ENCODE measurements at places on chromosomes 4 and X.
A peak's percentile ranks its signal among the peaks of the same experiment; 100 is the strongest.

GRCh38 chr4:128722911-128723310, 86.6 kb upstream of the JADE1 start:
- DNase-seq, result no peak

DNA sequence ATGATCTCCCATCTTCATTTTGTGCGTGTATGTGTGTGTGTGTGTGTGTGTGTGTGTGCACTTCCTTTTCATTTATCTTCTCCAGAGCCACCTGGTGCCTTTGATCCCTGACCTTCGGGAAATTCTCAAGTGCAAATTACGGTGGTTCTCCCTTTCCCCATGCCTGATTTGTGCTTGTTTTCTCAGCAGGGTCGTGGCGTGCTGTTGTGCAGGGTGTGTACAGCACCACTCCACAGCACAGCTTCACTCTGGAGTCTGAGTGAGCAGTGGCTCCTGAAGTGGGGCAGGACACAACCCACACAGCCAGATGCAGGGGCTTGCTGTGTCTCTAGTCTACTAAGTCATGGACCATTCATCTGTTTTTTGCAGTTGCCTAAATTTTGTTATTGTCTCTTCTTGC, 114.2 kb upstream of the TBC1D9 start:
- no peak for DNase-seq

- no peak for DNase-seq
Measured at GRCh38 chr4:124899997-124900396, 187.5 kb upstream of the ANKRD50 start.

DNA sequence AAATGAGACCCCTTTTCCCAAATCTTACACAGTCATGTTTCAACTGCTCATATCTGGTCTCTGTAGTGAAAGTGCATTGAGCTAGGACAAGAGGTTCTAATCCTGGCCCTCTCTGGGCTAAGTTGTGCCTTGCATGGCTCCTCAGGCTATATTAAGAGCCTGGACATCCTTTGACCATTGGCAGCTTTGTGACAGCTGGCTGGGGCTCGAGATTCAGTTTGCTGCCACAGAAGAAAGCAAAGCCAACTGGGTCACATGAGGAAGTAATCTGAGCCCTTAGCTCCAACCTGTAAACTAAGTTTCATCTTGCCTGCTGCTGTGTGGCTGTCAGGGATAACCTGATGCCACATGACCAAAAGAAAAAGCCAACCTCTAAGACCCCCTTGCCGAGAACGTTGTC, 51.8 kb upstream of the JADE1 start:
- no peak for DNase-seq

DNA sequence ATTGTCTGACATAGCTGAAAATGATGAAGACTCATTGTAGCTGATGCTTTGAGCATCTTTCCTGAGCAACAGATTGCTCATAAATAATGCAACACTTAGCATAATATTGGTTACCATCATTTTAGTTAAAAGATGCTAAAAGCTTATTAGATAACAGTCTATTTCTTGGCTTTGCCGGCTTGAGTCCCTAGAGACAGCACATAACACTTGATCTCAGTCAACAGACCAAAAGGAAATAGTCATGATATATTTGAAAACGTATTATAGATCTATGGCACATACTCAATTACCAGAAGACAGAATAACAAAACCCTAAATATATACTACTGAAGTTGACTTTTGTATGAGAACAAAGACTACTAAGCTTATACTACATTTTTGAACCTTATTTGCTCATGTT, 846.7 kb upstream of the EPHA5 start:
- no peak for DNase-seq

DNA sequence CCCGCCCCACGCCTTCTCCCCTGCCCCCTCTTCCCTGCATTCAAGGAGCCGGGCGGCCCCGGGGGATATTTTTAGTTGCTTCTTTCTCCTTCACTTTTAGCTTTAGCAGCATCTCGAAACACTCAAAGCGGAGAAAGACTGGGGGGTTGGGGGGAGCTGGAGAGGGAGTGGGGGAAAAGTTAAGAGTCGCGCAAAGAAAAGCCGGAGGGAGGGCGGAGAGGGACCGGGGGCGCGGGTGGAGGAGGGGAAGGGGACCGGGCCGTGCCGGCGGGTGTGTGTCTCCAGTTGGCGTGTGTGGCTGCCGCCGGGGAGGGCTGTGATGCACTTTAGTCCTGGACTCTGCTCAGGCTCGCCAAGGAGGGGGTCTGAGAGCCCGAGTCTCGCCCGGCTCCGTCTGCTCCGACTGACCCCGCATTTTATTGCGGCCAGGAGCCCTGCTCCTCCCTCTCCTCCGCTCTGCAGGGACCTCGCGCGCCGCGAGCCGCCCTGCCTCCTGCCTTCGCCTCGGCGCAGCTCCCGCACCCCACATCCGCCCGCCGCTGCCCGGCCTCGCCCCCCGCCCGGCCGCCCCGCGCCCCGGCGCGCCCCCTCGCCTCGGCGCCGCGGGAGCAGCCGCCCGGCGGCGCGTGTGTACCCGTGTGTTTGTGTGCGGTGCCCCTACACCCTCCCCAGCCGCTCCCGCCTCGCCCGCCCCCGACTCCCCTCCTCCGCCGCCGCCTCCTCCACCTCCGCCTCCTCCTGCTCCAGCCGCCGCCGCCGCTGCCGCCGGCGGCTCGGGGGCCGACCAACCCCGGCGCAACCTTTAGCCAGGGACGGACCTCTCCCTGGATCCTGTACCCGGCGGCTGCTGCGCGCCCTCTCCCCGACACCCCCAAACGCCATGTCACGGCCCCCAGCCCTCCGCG, 1.4 kb downstream of the ZNF827 start:
- DNase-seq, result peak; percentile 58

DNA sequence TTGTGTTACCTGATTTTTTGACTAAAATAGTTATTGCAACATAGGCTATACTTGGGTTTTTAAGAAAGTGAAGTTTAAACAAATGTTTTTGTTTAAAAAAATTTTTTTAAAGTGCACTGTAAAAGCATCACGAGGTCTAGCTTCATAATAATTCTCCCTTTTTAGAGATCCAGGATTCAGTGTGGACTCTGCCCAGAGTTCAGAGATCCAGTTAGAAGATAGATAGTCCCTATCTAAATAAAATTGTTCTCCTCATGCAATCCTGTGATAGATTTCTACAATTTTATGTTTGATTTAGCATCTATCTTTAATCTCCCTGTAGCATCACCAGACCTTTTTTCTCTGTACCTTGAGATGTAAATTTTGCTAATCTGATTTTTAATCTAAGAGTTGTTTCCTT, 85.5 kb upstream of the HPGD start:
- no peak for DNase-seq

DNA sequence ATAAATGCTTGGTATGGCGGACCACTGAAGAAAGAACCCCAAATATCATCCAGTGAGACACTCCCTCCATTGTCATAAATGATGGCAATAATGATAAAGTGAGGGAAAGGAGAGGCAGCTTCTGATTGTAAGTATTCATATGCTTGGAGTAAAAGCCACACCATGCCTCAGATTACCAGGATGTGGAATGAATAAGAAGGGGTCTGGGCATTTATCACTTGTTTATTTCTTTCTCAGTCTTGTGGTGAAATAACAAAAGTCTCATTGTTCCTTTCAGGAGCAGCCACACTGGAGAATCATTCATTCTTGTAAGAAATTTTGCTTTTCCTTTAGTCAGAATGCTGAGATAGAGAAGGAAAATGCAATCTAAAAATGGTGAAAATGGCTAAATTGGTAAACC, 21.7 kb downstream of the F8 start:
- no peak for DNase-seq

DNA sequence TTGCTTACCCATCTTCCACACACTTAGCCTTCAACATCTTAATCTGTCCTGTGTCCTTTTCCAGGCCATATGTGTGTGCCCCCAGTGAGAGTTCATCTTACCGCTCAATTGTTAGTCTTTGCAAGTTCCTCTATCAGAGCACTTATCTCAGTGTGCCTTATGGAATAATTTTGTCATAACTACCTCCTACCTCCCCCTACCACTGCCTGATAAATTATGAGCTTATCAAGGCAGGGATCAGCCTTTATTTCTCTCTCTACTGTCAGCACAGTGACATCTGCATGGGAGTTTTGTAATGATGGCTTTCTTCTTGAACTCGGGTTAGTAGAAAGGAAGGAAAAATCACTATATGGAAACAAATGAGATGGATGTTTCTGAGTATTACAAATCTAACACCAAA, 53.2 kb downstream of the MTM1 start:
- DNase-seq, result no peak
